Fibroblast of the conjunctiva (primary cell): ENCODE measurements at places on chromosomes 3 and 15.

GRCh38 chr3:154884952-154885351 is 195.2 kb upstream of the MME start:
- DNase-seq = peak; percentile 43

GRCh38 chr3:19002606-19003005 is 145.7 kb upstream of the KCNH8 start:
- DNase-seq = no peak

GRCh38 chr3:183922421-183922820 is 37.7 kb upstream of the PARL start:
- no peak for DNase-seq

GRCh38 chr3:14278265-14278798 is 99.7 kb downstream of the LSM3 start:
- no peak for DNase-seq

- no peak for DNase-seq
These were observed 135.7 kb upstream of the RAD18 start for GRCh38 chr3:9098716-9099675.

DNA sequence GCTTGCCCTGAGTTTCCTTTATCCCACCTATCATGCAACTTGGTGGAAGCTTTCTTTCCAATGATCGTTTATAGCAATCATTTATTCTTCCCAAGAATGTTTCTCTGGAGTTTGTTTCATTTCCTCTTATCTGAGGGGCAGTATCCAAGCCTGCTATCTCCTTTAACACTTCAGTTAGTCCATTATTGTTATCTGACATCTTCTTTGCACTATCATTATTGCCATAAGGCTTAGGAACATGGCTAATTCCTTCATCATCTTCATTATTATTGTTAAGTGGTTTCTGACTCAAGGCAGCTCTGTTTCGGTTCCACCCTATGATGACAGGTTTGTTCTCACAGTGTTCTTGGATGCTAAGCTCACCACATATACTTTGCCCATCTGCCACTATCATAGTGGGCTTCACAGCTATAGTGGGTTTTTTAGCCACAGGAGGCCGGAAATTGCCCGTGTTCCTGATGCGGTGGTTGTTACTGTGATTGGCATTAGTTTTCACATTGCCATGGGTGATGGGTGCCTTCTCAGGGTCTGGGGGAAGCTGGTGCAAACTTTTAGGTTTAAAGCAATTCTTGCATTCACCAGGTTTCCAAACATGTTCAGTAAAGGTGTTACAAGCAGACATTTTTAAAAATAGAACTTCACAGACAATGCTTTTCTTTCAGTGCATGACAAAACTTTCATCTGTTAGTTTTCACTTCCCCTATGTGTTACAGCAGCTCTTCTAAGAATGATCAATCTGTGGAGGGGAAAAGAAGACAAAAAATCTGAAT is 110.6 kb upstream of the TSPAN3 start:
- no peak for DNase-seq
